ENCODE measurements at places on chromosomes 12 and 14. TPM values are rescaled to one million over a fixed set of nuclear protein-coding genes. Genes with fewer than 3 reads are reported as not detected.

- H3K36me3 ChIP-seq, result no peaks in the 10 kb centered on the region
- H3K27me3 ChIP-seq, result no peaks in the 10 kb centered on the region
- peak overlapping the region; percentile 31 for H3K27ac ChIP-seq
- no peak for DNase-seq
- peaks cover 3% of the 10 kb centered on the region for H3K4me1 ChIP-seq
- H3K4me3 ChIP-seq, result peak overlapping the region; percentile 81
Observed at GRCh38 chr12:48716168-48716492, 377 bp downstream of the CCNT1 start.

DNA sequence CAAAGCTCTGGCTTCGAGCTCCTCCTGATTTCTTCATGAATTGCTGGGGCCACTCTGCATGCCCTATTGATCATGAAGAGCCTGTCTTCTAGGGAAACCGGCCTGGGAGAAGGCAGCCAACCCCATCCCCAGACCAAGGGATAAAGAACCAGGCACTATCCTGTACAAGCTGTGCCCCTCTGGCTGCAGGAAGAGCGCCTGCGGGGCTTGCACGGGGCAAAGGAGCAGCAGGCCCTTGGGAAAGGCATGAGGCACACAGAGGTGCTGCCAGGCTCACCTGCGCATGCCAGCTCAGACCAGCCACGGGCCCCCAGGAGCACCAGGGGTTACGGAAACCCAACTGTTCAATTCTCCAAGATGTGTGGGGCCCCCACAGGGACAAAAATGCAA, 2.1 kb downstream of the ITPK1 start:
- H3K36me3 ChIP-seq, result no peaks in the 10 kb centered on the region
- no peaks in the 10 kb centered on the region for H3K4me1 ChIP-seq
- H3K4me3 ChIP-seq, result no peak overlapping the region
- no peaks in the 10 kb centered on the region for H3K27me3 ChIP-seq
- no peak for DNase-seq

GRCh38 chr12:51529651-51529970, 61.4 kb upstream of the SCN8A start:
- H3K27me3 ChIP-seq, result no peaks in the 10 kb centered on the region
- H3K4me1 ChIP-seq, result no peaks in the 10 kb centered on the region
- no peak overlapping the region for H3K4me3 ChIP-seq
- no peak for DNase-seq

DNA sequence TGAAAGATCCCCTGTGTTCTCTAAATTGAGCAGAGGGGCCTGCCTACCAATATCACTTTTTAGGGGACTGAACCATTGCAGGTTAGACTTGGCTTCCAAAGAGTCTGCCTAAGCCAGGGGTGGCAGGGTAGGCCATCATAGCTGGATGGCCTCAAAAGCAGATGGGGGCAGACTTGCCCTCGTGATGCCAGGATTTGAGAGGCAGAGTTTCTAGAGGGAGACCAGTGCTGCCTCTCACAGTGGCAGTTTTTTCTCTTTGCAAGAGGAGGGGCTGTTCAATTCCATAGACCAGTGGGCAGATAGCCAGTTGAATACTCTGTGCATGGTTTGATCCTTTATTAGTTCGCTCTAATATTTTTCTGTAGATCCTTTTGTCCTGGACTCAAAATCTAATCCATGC, 23.8 kb upstream of the SMCO2 start:
- H3K4me1 ChIP-seq, result peaks cover 2% of the 10 kb centered on the region
- no peak overlapping the region for H3K27ac ChIP-seq
- no peak for DNase-seq
- H3K36me3 ChIP-seq, result no peaks in the 10 kb centered on the region
- H3K27me3 ChIP-seq, result no peaks in the 10 kb centered on the region
- no peak overlapping the region for H3K4me3 ChIP-seq

DNA sequence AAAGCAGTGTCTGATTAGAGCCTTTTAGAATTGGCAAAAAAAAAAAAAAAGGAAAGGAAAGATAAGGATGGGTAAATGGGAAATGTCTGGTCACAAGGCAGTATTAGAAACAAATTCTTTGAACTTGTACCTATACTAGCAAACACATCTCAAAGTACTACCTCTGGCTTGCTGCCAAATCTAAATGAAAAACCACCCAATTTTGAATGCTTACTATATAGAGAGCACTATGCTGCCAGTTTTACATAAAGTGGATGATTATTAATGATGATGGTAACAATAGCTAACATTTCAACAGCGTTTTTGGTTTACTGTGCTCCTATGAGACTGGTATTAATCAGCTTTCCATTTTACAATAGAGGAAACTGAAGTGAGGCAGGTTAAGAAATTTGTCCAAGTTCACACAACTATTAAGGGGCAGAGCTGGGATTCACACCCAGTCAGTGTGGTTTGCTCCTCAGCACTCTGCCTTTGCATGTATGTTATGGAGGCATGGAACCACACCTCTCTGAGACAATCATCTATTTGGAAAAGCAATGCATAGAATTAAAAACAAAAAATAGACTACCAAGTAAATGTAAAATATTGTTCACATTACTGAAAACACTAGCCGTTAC, 34.2 kb downstream of the ATP2B1 start:
- H3K27ac ChIP-seq, result no peak overlapping the region
- H3K36me3 ChIP-seq, result no peaks in the 10 kb centered on the region
- DNase-seq, result no peak
- H3K27me3 ChIP-seq, result no peaks in the 10 kb centered on the region
- no peak overlapping the region for H3K4me3 ChIP-seq

GRCh38 chr12:110249716-110250225, 31.3 kb upstream of the ATP2A2 start:
- no peaks in the 10 kb centered on the region for H3K36me3 ChIP-seq
- no peaks in the 10 kb centered on the region for H3K27me3 ChIP-seq
- no peak overlapping the region for H3K4me3 ChIP-seq
- peaks cover 2% of the 10 kb centered on the region for H3K4me1 ChIP-seq
- no peak for DNase-seq
- H3K27ac ChIP-seq, result peak overlapping the region; percentile 32

DNA sequence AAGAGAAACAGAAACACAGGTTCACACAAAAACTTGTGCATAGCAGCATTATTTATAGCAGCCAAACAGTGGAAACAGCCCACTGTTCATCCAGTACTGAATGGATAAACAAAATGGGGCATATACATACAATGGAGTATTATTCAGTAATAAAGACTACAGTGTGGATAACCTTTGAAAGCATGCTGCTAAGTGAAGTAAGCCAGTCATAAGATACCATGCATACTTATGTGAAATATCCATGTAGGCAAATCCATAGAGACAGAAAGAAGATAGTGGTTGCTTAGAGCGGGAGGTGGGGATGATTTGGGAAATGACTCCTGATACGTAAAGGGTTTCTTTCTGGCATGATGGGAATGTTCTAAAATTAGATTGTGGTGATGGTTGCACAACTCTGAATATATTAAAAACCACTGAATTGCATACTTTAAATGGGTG, 99.4 kb downstream of the CRADD start:
- no peak for DNase-seq
- no peaks in the 10 kb centered on the region for H3K36me3 ChIP-seq
- H3K27ac ChIP-seq, result no peak overlapping the region

GRCh38 chr14:20746566-20746965, 879 bp downstream of the EDDM3A start:
- DNase-seq, result no peak
- peaks cover 3% of the 10 kb centered on the region for H3K27me3 ChIP-seq
- no peak overlapping the region for H3K4me3 ChIP-seq
- H3K27ac ChIP-seq, result no peak overlapping the region

DNA sequence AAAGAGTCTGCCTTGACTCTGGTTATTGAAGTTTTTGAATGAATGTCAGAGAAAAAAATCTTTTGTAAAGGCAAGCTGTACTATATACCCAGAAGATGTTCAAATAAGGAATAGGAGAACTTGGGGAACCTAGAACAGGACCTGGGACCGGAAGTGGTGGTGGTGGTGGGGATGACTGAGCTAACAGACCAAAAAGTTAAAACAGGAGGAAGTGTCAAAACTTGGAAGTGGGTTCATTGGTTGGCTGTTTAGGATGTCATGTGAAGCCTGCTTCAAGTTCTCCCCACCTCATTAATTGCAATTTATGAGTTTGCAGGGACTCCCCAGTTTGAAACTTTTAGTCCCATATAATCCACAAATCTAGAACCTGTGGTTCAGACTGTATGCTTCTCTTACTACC, 26.2 kb downstream of the PLXNC1 start:
- H3K4me1 ChIP-seq, result no peaks in the 10 kb centered on the region
- no peak overlapping the region for H3K27ac ChIP-seq
- H3K36me3 ChIP-seq, result no peaks in the 10 kb centered on the region
- no peaks in the 10 kb centered on the region for H3K27me3 ChIP-seq
- no peak for DNase-seq

GRCh38 chr14:101426466-101426865, 134.8 kb upstream of the DIO3 start:
- H3K4me3 ChIP-seq, result no peak overlapping the region
- no peak for DNase-seq
- H3K27ac ChIP-seq, result no peak overlapping the region
- H3K36me3 ChIP-seq, result no peaks in the 10 kb centered on the region
- no peaks in the 10 kb centered on the region for H3K4me1 ChIP-seq

Gene CATSPERB
- 15.3 TPM for total RNA-seq

DNA sequence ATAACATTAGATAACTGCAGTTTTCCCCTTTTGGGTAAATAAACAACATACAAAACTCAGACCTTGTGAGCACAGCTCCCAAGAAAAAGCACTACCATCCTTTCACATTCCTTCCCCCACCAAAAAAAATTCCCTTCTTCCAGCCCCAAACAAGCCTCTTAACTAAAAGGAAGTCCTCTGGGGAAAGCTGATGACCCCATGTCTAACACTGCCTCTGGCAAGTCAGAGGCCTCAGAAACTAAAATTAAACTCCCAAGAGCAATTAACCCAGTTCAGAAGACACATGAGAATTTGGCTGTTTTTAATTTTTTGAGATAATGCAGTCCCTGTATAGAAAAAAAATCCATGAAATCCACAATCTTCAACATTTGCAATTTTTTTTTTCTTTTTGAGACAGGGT, 127.7 kb downstream of the SPTSSA start:
- no peak overlapping the region for H3K27ac ChIP-seq
- H3K4me3 ChIP-seq, result no peak overlapping the region
- no peaks in the 10 kb centered on the region for H3K4me1 ChIP-seq
- DNase-seq, result no peak
- H3K27me3 ChIP-seq, result no peaks in the 10 kb centered on the region

Gene MAP3K9
- 1.5 TPM for total RNA-seq

GRCh38 chr14:39228509-39229221, 5.0 kb upstream of the MIA2 start:
- H3K27ac ChIP-seq, result no peak overlapping the region
- H3K4me1 ChIP-seq, result no peaks in the 10 kb centered on the region
- no peaks in the 10 kb centered on the region for H3K27me3 ChIP-seq
- H3K4me3 ChIP-seq, result no peak overlapping the region
- H3K36me3 ChIP-seq, result no peaks in the 10 kb centered on the region

- no peak overlapping the region for H3K4me3 ChIP-seq
- no peaks in the 10 kb centered on the region for H3K4me1 ChIP-seq
- H3K27ac ChIP-seq, result no peak overlapping the region
Observed at GRCh38 chr14:97571866-97572555, 774.8 kb downstream of the VRK1 start.

Gene PAH
- total RNA-seq, result not detected

DNA sequence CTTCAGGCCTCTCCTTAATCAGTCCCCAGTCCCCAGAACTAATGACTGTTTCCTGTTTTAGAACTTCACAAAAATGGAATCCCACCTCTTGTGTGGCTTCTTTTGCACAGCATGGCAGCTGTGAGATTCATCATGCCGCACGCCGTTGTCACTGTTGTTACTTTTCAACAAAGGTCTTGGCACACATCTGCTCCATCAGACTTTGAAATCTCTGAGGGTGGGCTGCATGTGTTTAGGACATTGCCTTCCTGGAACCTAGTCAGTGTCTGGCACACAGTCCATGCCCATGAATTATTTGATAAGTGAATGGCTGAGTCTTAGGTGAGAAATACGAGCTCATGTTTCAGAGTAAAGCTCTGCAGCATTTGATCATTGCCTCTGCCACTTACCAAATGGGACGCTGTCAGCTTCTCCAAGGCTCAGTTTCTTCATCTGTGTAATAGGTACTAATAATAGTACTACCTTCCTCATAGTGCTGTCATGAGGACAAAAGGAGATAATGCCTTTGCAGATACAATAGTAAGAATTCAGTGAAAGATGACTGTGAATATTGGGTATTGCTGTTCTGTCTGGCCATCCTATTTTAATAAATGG, 90.4 kb downstream of the SRRM4 start:
- no peaks in the 10 kb centered on the region for H3K27me3 ChIP-seq
- no peaks in the 10 kb centered on the region for H3K36me3 ChIP-seq
- H3K4me3 ChIP-seq, result no peak overlapping the region
- H3K4me1 ChIP-seq, result no peaks in the 10 kb centered on the region
- no peak for DNase-seq
- no peak overlapping the region for H3K27ac ChIP-seq

DNA sequence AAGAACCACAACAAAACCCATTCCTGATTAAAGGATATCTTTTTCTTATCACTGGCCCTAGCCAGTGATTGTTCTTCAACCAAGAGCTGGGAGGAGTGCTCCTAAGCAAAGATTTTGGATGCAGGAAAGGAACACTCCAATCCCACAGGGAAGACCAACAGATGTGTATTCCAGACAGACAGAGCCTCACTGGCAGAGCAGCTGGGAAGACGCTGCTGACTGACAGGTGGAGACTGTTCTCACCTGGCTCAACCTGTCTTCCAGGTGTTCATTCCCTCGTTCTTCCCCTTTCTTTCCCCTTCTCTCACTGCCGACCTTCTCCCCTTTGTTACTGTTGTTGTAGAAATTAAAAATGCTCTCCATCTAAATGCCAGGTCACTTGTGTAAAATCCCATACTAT, 89.7 kb upstream of the CCDC198 start:
- no peaks in the 10 kb centered on the region for H3K36me3 ChIP-seq
- H3K4me3 ChIP-seq, result no peak overlapping the region
- no peak overlapping the region for H3K27ac ChIP-seq
- no peak for DNase-seq

Measured in aorta (tissue), 5 donors.